Activated T-cell treated with anti-CD3 and anti-CD28 coated beads, Interleukin-2, amount 50 U/mL, for 24 hours (primary cell): ENCODE measurements at places on chromosomes 3 and 15.

DNA sequence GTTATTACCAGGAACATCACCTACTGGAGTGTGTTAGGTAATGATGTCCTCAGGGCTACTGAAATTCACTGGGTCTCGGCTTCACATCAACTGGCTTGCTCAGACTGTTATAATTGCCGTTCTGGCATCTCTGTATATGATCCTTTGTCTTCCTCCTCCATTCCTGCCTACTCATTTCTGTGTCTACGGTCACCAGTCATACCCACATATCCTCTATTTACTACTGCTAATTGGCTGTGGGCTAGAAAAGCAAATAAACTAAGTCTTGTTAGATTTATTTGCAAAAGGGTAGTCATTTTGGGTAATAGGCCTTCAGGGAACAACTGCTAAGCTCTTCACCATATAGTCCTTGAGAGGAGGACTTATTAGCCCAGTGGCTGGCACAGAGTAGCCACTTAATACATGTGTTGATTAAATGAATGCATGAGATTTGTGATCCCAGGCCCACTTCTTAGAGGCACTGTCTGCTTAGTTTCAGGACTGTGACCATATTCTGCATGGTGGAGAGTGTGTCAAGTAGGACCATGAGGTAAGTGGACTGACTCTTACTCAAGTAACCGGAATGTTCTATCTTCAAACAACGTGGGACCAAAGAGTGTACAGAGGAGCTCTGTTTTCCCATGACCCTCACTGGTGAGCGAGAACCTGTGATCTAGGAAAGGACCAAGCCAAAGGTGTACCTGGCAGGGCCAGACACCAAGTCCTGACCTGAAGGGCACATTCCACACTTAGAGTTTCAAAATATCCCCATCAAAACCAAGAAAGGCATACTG, 13.2 kb downstream of the ZDHHC3 start:
- DNase-seq, result no peak

GRCh38 chr3:23377928-23378672, 175.0 kb downstream of the UBE2E2 start:
- no peak for DNase-seq

- no peak for DNase-seq
Measured at GRCh38 chr3:121483290-121483689, 62.5 kb downstream of the POLQ start.

GRCh38 chr15:61364871-61365270, 135.8 kb upstream of the RORA start:
- no peak for DNase-seq

- DNase-seq, result no peak
Measured at GRCh38 chr3:97187771-97188170, 373.4 kb downstream of the EPHA6 start.

DNA sequence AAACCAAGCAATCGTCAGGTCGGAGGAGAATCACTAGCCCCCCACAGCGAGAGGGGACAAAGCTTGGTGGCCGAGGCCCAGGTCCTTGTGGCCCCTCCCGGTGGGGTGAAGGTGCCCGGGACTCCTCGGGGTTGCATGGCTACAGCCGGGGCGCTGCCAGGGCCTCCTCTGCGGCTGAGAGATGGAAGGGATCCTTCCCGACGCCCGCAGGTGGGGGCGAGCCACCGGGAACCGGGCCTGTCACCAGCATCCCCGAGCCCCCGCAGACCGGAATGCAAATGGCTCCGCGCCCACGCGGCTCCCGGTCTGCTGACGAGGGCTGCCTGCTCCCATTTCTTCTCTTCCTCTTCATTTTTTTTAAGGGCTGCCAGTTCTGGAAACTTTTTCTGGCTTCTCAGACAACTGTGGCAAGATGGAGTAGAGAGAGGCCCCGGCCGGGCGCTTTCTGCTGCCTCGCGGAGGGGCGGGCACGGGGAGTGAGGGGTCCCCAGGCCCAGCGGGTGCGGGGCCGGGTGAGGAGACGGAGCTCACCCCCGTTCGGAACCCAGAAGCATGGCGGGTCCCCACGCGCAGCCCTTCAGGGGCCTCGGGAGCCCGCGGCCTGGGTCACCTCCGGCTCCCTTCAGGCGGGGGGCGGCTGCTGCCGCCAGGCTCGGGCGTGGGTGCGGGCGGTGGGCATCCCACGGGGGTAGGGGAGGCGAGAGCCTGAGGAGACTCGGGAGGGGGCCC, 27.5 kb downstream of the MELTF start:
- peak; percentile 41 for DNase-seq

DNA sequence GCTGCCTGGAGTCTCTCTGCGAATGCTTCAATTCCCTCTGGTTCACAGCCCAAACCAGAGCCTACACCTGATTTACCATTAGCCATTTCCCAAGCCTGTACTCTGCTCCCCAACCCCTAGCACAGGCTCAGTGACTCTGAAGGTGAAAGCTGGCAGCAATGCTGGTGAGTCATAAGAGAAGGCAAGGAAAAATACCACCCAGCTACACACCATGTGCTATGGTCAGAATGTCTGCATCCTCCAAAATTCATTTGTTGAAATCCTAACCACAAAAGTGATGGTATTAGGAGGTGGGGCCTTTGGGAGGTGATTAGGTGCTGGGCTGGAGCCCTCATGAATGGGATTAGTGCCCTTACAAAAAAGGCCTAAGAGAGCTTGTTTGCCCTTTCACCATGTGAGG, 117.1 kb upstream of the TJP1 start:
- no peak for DNase-seq

- DNase-seq, result no peak
Measured at GRCh38 chr3:139491027-139491700, 14.8 kb upstream of the RBP2 start.

DNA sequence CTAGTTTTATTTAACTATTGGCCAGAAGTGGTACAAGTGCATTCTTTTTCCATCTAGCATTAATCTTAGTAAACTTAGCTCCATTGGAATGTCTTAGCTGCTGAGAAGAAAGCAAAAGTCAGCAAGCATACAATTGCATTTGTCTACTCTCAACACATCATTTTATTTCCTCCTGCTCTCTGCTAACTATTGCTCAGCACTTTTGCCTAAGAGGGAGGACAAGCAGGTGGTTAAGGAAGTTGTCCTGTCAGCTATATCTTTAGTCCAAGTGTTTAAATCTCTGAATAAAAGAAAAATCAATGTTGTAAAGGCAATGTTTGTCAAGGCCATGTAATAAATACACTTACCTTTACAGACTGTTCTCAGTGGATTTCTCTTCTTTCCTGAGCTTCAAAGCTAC, 51.0 kb downstream of the FHIT start:
- DNase-seq, result no peak

- DNase-seq, result no peak
Measured at GRCh38 chr15:46041905-46042304, 407.1 kb downstream of the SQOR start.

DNA sequence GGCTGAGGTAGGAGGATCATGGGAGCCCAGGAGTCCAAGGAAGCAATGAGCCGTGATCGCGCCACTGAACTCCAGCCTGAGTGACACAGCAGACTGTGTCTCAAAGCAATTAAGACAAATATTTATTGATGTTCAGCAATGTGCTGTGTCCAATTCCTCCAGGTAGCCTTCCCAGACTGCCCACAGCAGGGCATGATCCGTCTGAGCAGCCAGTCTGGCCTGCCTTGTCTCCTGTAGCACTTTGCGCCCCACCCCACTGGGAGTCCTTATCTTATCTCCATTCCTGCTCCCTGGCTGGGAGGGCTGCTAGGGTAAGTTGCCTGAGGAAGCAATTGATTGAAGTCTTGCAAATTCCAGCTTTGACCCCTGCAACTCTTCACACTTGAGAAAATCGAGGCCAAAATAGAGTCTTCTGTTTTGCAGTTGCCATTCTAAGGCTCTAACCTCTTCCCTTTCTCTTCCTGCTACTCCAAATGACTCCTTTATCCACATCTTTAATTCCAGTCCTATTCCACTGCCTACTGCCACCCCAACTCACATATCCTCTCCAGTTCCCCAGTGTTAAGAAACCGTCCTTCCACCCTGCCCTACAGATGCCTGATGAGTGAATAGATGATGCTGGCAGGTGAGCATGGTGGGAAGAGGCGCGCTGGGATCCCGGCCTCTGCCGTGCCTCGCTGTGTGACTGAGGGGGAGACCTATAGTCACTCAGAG, 26.9 kb upstream of the LCTL start:
- no peak for DNase-seq

DNA sequence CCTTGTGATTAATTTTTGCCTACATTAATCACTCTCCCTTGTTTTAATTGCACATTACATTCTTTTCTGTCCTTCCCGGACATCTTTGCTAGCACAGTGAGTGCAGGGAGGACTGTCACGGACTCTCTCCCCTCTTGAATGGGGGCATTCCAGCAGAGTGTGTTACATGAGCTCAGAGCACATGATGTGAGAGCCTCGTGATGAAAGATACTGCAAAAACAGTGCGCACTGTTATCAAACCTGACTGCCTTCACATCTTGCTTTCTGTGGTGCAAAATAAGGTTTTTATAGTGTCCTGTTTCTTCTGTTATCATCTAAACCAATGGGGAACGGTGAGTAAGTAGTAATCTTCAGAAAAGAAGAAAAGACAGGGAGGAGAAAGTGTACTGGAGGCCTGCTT, 167.5 kb downstream of the PGPEP1L start:
- no peak for DNase-seq

GRCh38 chr3:191336833-191337232, 6.5 kb upstream of the UTS2B start:
- no peak for DNase-seq

DNA sequence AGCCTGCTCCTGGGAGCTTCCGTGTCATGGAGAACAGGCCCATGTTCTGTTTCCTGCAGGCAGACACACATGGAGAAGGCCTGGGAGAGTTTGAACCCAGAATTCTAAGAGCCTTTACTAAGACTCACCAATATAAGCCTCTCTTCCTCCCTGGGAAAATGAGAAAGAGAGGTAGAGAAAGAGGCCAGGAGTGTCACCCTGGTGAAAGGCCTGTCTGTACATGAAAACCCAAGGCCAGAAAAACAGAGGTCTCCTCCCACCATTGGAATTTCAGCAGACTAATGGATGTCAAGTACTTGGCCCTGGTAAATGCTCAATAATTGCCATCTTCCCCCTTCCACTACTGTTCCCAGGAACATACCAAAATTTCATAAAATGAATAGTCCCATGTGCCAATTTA, 117.6 kb downstream of the TOP2B start:
- no peak for DNase-seq

DNA sequence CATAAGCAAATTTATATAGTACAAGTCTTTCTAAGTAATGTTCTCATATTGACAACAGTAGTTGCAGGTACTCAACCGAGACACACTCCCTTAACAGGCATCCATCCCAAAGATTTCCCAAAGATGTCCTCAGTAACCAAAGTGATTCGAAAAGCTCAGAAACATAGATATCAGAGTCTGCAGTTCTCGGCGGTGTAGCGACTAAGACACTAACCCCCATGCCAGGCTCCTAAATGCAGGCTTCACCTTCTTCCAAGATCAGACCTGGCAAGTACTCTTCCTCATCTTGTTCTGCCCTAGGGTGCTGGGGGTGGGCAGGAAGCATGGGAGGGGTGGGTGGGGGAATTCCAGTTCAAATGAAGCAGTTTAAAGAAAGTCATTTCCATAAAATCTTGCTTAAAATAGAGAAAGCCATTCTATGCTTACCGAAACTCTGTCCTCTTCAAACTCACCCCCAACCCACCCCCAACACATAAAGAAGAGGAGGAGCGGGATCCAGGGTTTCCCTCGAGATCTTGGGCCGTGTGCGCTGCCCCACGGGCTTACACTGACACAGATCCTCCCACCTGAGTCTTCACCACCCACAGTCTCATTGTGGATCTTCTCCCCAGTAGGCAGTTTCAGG, 59.0 kb upstream of the BCL6 start:
- DNase-seq, result no peak

DNA sequence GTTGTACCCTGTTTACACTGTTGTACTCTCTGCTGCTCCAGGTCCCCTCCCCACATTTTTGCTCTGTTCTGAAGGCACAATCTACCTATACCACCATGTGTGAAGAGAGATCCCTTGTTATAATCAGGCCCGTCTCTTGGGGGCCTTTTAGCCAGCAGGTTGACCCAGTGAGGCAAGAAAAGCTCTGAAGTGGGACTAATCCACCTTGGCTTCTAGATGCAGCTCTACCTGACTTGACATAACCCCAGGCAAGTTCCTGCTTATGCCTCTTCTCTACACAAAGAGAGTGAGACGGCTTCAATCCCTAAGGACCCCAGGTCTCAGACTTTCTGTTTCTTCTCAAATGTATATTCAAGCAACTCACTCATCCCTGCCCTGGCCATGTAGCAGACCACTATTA, 56.9 kb upstream of the MANF start:
- DNase-seq, result no peak

GRCh38 chr3:117005911-117006522, 296.4 kb downstream of the TUSC7 start:
- DNase-seq, result no peak

DNA sequence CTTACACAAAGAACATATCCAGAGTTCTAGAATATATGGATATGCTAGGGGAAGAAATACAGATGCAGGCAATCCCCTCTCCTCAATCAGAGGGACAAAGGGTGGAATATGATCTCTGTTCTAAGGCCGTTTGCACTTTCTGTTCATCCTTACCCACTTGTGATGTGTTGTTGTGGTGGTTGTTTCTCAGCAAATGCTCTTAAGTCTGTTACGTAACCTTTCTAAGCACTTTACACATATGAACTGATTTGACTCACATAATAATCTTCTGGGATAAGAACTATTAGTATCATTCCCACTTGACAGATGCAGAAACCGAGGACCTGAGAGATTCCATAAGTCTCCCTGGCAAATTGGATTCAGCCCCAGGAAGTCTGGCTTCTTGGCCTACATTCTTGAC, 40.5 kb downstream of the NGRN start:
- no peak for DNase-seq

DNA sequence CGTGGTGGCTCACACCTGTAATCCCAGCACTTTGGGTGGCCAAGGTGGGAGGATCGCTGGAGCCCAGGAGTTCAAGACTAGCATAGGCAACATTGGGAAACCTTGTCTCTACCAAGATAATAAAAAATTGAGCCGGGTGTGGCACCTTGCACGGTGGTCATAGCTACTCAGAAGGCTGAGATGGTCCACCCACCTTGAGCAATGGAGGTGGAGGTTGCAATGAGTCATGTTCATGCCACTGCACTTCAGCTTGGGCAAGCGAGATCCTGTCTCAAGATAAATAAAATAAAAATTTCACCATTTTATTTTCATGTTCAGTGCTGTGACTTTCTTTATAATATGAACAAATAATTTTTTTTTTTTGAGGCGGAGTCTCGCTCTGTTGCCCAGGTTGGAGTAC, 12.5 kb downstream of the MAPK6 start:
- no peak for DNase-seq

DNA sequence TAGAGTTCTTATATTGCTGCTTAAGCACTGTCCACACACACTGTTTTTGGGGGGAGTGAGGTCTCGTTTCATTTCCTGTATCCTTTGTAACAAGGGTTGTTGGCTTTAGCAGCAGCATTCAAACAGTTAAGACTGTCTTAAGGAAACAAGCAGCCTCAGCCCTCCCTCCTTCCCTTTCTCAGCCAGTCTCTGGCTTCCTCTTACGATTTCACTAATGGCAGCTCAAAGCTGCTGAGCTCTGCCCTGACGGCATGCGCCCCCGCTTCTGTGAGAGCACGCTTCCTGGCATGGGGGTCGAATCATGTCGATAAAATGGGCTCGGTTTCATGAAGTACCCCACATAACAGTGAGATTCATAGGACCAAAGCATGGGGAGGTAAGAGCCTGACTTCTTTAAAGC, 105.0 kb downstream of the KLHL25 start:
- DNase-seq, result peak; percentile 71

- DNase-seq, result no peak
Measured at GRCh38 chr15:84953136-84953535, 28.5 kb upstream of the PDE8A start.
